Coronary artery (tissue), 2 donors: ENCODE measurements at places on chromosomes 7 and 10.

GRCh38 chr10:69070951-69071350 lies 17.0 kb upstream of the SRGN start:
- DNase-seq, result no peak

DNA sequence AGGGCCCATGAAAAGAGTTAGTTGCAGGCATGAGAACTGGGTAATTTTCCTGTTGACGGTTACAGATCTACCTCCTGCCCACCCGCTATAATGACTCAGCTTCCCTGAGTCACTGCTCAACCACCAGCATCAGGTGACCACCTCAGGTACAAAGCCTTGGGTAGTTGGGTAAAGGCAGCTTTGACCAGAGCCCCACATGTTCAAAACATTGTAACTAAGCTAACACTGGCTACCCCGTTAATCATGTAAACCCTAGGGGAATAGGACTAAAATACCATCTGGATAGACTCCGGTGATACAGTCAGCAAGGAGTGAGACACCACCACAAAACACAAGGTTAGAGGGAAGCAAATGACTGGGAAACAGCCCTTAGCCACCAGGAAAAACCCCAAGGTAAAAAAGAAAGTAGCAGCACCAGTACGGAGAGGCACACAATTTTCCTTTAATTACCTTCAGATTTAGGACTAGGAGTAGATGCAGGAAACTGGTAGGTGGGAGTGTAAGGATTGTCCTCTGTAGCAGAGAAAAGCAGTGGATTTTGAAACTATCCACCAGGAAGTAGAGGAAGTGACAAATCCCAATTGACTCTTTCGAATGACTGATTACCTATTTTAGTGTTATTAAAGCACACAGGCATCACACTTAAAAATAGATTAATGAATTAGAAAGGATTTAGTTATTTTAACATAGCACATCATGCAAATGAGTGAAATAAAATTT lies 103.5 kb upstream of the PDLIM1 start:
- no peak for DNase-seq

DNA sequence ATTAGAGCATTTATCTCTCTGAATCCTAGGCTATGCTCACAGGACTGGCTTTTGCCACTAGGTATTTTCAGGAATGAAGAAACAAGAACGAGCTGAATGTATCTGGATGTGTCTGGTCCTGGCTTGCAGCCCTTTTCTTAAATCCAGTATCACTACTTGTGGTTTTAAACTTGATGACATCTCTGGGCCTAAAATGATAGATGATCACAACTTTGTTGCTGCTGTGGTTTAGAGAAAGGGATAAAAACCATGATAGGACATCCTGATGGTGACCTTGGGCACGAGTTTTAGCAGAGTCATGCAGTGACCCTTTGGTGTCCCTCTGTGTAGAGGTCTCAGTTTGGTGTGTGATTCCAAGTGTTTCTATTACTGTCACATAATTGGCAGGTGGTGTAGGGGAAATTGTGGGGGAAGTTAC lies 31.7 kb upstream of the SEMA3C start:
- no peak for DNase-seq

- DNase-seq, result no peak
Observed at GRCh38 chr7:7114575-7115291, 67.6 kb upstream of the C1GALT1 start.

- DNase-seq, result no peak
Observed at GRCh38 chr7:9391221-9391620, 957.8 kb downstream of the NXPH1 start.

- DNase-seq, result no peak
Observed at GRCh38 chr10:98832196-98832595, 385.5 kb upstream of the HPS1 start.

DNA sequence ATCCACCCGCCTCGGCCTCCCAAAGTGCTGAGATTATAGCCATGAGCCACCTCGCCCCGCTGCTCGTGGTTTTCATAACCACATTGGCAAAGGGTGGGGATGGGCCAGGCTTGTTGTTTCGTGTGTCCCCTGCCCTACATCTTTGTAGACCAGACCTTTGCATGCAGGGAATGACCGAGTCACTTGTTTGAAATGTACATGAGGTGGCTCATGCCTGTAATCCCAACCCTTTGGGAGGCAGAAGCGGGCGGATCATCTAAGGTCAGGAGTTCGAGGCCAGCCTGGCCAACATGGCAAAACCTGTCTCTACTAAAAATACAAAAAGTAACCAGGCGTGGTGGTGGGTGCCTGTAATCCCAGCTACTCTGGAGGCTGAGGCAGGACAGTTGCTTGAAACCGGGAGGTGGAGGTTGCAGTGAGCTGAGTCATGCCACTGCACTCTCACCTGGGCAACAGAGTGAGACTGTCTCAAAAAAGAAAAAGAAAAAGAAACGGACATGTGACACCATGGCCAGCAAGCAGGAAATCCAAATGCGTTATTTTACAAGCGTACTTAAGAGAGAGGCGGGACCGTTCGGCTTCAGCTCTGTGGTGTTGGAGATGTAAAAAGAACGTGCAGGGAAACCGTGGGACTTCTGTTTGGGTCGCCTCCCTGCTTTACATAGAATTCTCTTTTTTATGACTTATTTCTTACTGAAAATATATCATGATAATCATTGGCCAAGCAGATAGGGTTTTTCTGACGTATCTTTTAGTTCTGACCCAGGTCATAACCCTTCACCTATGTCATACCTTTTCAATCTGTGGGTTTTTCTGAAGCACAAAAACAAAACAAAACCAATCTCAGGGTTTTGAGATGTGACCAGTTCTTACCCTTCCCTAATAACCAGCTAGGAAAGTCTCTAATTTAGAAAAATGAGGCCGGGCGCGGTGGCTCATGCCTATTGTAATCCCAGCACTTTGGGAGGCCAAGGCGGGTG lies 45.1 kb downstream of the WIPI2 start:
- DNase-seq, result no peak

DNA sequence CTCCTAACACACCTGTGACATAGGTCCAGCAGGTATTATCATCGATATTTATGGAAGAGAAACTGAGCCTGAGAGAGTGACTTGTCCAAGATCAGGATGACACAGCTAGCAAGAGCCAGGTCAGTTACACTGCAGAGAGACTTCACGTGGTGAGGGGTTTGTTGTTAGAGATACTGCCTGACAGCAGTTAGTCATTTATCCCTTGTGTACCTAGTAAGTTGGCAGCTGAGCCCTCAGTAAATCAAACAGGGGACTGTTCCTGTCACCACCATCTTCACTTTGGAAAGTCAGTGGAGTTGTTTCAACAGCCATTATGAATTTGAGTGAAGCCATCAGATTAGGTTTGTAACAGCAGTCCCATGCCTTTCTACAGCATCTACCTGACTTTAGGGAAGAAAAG lies 87.5 kb upstream of the GATA3 start:
- no peak for DNase-seq

DNA sequence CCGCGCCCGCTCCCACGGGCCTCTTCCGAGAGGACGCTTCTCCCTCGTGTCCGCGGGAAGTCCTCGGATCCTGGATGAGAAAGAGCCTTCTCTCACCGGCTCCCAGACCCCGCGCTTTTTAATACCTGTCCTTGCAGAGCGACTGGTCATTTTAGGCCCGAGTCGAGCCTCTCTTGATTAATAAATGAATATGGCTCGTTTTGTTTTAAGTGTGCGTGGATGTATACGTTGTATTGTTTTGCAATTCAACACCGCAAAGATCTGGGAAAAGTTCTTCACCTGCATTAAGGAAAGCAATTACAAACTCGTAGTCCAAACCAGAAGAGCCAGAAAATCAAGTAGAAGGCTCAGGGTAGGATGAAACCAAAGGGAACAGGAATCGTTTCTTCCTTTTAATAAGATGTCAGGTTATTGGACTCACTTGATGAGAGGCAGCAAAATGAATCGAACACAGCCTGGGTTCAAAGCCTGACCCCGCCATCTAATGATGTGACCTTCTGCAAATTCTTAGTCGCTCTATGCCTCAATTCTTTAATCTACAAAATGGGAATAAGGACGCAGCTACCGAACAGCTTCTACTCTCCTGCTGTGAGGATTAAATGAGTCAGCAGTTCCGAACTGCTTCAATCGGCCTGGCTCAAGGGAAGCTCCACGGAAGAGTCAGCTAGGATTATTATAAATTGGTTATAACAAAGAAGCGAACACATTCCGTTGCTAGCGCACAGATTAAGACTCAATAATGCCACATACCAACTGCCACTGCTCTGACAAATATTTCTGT lies 277.8 kb upstream of the NEBL start:
- DNase-seq, result no peak

- DNase-seq, result no peak
Observed at GRCh38 chr7:96100737-96101136, 221.2 kb downstream of the SLC25A13 start.

DNA sequence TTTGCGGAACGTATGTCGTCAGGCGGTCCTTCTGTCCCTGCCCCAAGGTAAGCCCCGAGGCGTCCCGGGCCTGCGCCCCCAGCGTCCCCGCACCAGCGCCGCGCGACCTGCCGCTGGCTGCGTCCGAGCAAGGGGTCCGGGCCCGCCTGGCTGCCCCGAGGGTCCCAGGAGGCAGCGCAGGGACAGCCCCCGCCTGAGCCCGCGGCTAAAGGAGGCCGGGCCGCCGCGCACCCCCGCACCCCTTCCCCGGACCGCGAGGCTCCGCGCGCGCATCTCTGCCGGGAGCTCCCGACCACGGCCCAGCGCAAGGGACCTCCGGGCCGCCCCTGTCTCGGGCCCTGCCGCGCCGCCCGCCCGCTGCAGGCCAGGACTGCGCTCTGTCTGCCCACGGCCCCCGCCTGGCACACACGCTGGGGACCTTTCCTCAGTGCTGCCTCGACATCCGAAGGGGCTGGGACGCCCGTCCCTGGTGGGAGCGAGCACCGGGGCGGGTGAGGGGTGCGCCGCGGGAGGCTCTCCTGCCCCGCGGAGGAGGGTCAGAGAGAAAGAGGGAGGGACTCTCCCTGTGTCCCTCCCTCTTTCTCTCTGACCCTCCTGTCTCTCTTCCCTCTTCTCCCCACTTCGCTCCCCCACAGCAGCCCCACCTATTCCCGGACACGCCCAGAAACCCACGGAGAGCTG lies 25.0 kb downstream of the SHH start:
- DNase-seq, result no peak

DNA sequence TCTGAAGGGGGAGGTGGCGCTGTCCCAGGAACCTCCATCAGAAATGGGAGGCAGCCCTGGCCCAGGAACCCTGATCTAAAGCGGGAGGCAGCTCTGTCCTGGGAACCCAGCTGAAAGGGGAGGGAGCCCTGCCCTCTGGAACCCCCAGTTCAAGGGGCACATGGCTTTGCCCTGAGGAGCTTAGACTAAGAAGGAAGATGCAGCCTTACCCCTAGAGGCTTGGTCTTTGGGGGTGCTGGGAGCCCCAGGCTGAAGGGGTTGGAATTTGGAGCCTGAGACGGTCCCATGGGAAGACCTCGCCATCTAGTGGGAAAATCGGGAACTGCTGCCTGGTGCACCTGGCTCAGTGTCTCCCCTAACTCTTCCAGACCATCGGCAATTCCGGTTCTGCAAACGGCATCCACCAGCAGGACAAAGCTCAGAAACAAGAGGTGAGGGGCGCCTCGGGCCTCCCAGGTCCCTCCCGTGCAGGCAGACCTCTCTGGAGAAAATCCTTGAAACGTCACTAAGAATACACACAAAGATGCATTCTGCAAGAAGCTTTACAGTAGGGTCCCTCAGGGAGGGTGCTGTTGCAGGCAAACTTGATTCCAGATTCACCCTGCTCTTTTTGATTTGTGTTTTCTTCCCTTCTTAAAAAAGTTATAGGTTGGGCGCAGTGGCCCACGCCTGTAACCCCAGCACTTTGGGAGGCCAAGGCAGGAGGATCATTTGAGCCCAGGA lies 52.4 kb upstream of the GTF2IRD1 start:
- DNase-seq, result peak; percentile 76

DNA sequence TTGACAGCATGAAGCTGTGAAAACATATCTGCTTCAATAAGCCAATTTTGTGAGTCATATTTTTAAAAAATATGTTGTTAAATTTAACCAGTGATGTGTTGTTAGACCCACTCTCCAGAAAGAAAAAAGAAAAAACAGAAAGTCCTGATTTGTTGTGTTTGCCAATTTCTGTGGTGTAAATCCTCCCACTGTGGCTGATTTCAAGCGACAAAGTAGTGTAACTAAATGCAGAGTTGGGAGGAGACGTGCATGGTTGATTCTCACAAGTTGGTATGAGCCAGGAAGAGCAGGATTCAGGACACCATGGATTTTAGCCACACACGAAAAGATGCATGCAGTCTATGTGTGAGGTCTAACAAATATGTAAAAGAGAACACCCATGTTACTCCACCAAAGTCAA lies 139.1 kb downstream of the CCDC3 start:
- DNase-seq, result no peak
